Activated gamma-delta T cell treated with anti-CD3 and anti-CD28 coated beads, Interleukin-2, amount 50 U/mL, for 16 hours (primary cell): ENCODE measurements at places on chromosomes 2 and 18.

DNA sequence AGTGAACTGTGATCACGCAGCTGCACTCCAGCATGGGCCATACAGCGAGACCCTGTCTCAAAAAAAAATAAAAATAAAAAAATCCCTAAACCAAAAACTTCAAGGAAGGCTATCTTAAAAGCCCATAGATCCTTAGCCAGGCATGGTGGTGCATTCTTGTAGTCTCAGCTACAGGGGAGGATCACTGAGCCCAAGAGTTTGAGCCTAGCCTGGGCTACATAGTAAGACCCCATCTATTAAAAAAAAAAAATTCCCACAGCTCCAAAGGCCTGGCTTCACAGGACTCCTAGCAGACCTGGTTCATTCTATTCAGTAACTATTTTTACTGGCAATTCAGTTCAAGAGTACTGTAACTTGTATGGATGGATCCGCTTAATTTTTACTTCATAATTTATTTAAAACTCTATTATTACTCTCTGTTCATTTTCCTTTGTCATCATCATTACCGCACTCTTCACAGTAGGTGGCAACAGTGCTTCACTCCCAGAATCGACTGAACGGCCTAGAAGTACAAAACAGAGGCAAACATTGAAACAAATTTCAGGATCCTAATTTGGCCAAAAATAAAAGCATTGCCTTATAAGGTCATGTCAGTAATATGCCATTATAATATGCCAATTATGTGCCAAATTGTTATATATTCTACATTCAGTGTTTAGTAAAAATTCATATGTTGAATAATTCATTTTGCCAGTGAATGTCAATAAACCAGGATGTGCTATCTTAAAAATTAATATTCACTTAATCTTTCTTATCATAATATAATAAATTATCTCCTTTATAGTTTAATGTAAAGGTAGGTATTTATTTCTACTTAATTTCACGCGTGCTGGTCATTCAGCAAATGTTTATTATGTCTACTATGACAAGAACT lies 14.3 kb upstream of the STAM2 start:
- DNase-seq, result no peak

DNA sequence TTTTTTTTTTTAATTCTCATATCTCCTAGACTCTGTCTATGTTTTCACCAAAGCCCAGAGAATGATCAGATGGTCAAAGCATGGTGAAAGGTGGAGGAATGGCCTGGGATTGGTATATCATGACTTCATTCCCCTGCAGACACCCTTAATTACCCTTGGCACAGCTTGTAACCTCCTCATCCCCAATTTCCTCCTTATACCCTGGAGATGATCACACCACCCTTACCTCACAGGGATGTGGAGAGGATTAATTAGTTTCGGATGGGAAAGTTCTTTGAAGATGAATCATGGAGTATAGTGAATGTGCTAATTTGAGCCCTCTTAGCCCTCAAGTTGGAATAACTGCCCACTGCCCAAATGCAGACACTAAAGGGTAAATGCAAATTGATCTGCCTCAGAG lies 138.0 kb upstream of the LYPD6 start:
- no peak for DNase-seq

GRCh38 chr2:228545041-228545747 lies 363.7 kb upstream of the SPHKAP start:
- DNase-seq, result no peak

DNA sequence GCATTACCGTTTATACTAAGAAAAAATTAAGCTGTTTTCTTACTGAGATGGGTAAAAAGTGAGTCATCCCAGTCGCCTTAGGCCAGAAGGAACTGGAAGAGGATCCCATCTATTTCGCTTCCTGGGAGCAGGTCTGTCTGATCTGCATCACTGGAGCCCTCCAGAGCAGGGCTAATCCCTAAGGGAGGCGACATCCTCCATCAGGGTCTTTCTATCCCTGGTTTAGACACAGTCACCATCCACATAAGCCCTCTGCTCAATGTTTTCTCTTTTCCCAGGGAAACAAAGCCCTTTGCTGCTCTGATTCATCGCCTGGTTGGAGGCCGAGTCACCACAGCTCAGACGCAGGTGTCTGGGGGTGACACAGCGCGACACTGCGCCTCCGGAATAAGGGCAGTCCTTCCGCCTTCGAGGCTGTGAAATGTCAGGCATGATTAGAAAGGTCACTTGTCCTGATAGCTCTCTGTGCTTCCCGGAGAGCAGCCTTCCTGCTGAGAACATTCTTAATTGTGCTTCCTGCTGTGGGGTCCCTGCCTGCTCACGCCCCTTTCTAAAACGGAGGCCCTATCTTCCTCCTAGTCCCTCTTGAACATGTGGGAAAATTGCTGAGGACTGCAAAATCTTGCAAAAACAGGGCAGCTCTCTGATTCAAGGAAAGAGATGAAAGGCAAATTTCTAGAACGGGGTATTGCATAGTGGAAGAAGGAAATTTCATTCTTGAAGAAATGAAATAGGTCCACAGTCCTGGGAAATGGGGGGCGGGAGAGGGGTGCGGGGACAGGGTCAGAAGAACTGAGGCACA lies 56.3 kb downstream of the MARCHF4 start:
- no peak for DNase-seq

- DNase-seq, result no peak
These were observed 55.2 kb upstream of the COBLL1 start for GRCh38 chr2:164896634-164897355.

DNA sequence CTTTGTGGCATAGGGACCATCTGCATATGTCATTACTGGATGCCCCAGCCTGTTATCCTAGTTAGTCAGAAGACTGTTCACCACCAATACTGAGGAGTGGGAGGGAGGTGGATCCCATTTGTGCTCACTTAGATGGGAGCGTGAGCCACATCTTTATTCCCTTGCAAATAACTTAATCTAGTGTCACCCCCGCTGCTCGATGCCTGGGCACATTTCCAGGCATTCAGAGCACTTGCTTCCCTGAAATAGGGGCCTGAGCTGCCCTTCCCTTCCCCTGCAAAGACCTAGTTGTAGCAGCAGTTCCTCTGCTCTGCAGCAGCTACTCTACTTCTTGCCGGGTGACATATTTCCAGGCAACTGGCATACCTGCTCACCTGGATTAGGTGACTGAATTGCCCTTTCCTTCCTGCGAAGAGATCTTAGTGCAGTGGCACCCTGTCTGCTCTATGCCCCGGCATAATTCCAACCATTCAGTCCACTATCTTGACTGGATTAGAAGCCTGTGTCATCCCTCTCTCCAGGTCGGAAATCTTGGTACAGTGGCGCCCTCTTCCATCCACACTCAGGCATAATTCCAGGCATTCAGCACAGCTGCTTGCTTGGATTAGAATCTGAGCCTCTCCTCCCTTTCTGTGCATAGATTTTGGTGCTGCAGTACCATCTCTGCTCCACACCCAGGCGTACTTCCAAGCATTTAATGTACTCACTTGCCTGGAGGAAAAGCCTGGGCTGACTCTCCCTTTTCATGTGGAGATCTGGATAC lies 1389.1 kb upstream of the TMEFF2 start:
- no peak for DNase-seq

DNA sequence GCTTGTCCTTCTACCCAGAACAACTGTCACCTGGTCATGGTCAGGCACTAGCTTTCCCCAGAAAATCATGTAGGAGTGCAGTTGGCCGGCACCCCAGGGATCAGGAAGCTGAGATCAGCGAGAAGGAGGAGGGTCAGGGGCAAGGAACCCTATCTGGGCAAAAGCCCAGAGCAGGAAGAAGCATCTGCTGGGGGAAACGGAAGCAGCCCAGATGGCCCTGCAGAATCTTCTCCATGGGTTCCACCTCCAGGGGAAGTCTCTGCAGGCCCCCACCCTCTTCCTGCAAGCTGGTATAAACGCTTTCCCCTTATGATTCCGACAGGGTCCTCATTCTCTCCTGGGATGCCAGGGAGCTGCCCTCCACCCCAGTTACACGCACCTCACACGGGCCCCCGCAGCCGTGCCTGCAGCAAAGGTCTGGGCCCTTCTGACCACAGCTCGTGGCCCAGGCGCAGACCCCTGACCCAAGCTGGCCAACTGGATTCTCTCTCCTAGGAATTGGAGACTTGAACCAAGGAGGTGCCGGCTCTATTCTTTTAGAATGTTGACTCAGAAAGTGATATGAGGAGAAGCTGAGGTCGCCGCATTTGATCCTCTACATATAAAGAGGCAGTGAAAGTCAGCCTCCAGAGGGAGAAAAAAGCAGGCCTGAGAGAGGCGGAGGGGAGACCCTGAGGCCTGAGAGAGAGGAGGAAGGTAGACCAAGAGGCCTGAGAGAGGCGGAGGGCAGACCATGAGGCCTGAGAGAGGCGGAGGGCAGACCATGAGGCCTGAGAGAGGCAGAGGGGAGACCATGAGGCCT lies 71.0 kb downstream of the STPG4 start:
- no peak for DNase-seq

DNA sequence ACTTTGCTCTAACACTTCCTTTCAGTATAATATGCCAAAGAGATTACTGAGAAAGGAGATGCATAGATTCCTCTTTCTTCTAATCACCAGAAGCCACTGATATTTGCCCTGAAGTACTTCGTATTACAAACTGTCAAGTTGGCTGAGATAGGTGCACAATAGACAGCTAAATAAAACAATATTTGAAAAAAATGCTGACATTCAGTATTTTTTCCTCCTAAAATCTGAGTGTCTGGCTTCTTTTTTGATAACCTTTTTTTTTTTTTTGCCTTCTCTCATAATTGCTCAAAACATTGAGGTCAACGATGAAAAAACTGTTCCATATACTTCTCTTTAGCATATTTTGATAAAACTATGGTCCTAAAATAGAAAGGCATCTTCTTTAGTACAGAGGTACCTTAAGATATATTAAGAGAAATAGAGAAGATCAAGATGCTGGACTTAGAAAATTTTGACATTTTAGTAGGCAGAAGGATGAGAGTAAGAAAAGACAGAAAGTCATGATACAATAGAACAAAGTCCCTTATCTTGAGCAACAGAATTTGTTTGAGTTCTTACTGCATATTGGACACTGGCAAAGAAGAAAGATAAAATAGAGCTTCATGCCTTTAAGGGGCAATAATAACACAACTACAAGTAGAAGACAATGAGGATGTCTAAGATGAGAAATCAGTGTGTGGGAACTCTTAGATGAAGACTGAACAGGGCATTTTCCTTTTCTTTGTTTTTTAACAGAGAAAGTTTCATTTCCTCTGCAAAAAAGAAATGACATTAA lies 220.7 kb downstream of the PTH2R start:
- no peak for DNase-seq

DNA sequence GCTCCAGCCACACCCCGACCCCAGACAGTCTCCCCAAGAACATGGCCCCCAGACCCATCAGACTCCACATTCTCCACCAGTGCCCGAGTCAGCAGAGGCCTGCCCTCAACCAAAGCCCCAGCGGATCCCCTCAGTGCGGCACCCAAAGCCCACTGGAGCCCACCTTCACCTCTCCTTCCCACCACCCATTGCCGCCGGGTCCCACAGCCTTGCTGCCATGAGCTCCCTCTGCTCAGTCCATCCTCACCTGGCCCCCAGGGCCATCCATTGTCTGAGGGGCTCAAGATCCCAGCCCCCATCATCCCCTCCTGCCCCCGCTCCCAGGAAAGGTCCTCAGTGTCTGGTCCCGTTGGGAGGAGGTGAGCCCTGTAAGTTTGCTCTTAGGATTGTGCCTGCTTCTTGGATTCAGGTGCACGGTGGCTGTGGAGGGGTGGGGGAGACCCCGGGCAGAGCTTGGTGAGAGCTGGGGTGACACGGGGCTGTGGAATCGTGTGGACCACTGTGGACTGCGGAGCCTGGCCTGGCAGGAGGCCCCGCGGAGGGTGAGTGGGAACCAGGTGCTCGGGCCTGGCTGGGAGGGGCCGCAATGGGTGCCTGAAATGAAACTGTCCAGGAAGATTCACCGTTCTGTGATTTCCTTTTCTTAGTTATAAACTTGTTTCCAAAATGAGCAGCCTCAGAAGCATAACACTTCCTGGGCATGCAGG lies 32.7 kb upstream of the GPC1 start:
- no peak for DNase-seq

DNA sequence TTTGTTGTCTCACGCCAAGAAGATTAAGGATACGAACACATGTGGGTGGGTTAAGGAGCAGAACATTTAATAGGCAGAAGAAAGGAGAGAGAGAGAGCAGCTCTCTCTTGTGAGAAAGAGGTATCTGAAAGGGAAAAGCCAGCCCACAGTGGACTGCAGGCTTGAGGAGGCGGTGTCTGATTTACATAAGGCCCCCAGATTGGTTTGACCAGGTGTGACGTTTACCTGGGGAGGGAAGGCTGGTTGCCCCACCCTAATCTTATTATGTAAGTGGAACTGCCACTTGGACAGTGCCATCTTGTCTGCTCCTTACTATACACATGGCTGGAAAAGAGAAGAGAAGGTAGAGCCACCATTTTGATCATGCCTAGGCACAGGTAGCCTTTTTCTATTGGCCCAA lies 189.2 kb downstream of the NCK2 start:
- no peak for DNase-seq

GRCh38 chr2:44838116-44838790 lies 103.2 kb upstream of the SIX3 start:
- DNase-seq, result no peak

GRCh38 chr2:168998609-168999211 lies 32.4 kb downstream of the ABCB11 start:
- DNase-seq, result no peak

GRCh38 chr18:51666763-51667191 lies 469.3 kb upstream of the MEX3C start:
- no peak for DNase-seq

GRCh38 chr2:116988303-116988702 lies 826.2 kb upstream of the DDX18 start:
- DNase-seq, result no peak

- no peak for DNase-seq
These were observed 39.9 kb downstream of the DSEL start for GRCh38 chr18:67476585-67476984.

- DNase-seq, result no peak
These were observed 13.1 kb downstream of the GLI2 start for GRCh38 chr2:120748741-120749140.

- no peak for DNase-seq
These were observed 70.8 kb downstream of the TMEM200C start for GRCh38 chr18:5824370-5824984.

DNA sequence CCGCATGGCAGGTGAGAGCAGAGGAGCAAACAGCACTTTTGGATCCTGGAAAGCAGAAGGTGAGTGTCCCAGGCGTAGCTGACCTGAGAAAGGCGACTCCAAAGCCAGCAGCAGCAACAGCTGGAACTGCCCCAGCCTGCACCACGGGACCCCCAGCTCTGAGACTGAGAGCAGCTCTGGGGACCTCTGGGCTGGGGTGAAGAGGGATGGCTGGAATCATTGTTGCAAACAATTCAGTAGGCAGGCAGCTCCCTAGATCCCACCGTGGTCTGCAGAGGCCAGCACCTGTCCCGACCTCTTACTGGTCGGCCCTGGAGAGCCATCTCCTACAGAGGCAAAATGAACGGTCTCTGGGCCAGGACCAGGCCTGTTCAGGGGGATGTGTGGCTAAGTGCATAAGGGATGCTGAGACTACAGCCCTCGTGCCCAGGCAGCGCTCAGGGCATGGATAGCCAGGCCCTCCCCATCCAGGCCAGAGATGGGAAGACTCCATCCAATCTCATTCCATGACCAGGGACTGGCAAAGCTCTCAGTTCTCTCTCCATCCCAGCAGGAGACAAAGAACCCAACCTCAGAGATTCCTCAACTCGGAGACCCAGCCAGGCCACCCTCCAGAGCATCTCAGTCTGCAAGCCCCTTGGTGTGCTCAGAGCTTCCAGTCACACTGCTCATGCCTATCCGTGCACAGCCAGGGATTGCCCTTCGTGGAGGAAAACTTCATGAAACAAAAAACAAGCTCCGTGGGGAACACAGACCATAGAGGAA lies 38.2 kb upstream of the ALPP start:
- no peak for DNase-seq

GRCh38 chr18:23861805-23862470 lies 152.6 kb upstream of the TTC39C start:
- DNase-seq, result no peak
